Activated CD4-positive, alpha-beta T cell treated with anti-CD3 and anti-CD28 coated beads for 36 hours (primary cell): ENCODE measurements at places on chromosomes 3 and 15. TPM values are rescaled to one million over a fixed set of nuclear protein-coding genes. Genes with fewer than 3 reads are reported as not detected.
A peak's percentile ranks its signal among the peaks of the same experiment; 100 is the strongest.

The CX3CR1 gene
- total RNA-seq: 0.16 TPM

The USP50 gene
- total RNA-seq: not detected

The SLC24A5 gene
- not detected for total RNA-seq

The ERC2 gene
- not detected for total RNA-seq

The GPR149 gene
- total RNA-seq: not detected

The ALS2CL gene
- 3.2 TPM for total RNA-seq

The ZNF639 gene
- total RNA-seq: 39.6 TPM

The RYR3 gene
- total RNA-seq: not detected

DNA sequence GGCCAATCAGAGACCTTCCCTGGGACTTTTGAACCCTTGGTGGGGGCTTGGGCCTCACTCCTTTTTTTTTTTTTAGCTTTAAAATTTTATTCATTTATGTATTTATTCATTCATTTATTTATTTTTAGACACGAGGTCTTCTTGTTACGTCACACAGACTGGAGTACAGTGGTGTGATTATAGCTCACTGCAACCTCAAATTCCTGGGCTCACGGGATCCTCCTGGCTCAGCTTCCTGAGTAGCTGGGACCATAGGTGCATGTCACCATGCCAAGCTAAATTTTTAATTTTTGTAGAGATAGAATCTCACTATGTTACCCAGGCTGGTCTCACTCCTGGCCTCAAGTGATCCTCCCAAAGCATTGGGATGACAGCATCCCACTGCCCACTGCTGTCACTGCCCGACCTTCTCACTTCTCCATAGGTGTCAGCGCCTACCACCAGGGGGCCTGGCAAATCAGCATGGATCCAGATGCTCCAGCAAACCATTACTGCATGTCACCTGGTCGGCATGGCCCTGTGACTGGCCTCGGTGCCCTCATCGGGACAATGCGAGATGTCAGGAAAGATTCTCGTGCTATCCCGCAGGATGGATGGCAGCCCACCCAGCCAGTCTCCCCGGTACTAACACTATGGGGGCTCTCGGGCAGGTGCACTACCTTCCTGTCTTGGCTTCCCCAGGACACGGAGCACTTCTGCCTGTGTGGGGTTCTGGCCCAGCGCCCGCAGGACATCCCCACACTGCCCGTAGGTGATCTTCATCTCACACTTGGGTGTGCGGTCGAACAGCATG, 3.0 kb downstream of the MYL3 start:
- DNase-seq: peak; percentile 55

GRCh38 chr15:25789616-25789999, 73.5 kb downstream of the ATP10A start:
- no peak for DNase-seq

DNA sequence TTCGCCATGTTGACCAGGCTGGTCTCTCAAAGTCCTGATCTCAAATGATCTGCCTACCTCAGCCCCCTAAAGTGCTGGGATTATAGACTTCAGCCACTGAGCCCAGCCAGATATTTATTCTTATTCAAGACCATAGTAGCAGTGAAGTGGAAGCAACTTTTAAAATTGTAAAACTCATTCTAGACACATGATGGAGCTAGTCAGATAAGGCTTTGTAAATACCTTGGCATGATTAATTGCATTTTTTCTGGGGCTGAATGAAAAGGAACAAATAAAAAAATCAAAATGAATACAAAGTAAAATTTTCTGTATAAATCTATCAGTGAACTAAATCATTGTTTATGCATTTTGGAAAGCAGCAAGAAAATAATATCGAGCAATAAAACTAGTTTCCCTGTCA, 4.1 kb upstream of the MYO1E start:
- DNase-seq: no peak

DNA sequence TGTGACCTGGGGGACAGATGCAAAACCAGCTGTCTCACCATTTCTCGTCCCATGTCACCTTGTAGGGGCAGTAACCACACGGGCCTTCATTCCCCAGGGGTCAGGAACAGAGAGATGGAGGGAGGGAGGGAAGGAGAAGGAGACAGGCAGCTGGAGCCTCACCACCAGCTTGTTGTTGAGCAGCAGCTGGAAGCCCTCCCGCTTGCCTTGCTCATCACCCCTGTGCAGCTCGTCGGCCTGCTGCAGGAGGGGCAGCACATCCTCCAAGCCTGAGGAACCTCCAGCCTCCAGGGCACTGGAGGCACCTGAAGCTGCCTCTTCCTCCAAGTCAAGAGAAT, 10.3 kb downstream of the RMDN3 start:
- no peak for DNase-seq

- no peak for DNase-seq
Observed at GRCh38 chr3:5298453-5298852, 110.9 kb downstream of the EDEM1 start.

DNA sequence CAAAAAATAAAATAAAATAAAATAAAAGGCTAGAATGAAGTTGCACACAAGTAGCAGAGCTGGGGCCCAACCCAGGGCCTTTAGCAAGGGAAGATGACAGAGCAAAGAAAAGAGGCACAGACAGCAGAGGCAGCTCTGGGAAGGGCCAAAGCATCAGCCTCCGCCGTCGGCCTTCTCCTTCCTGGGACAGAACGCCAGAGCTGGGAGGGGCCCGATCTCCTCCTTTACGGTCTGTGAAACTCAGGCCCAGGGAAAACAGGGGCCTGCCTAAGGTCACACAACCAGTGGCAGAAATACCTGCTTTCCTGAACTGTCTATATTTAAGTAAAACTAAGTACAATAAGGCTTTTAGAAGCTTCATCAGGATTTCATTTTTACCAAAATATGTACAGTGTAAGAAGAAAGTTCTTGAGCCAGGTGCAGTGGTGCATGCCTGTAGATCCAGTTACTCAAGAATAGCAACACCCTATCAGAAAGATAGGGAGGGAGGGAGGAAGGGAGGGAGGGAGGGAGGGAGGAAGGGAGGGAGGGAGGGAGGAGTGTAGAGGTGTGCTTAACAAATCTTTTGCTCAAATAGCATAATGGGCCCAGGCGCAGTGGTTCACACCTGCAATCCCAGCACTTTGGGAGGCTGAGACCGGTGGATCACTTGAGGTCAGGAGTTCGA, 43.0 kb upstream of the MUC4 start:
- no peak for DNase-seq

GRCh38 chr3:123520656-123521055, 64.2 kb downstream of the HACD2 start:
- DNase-seq: no peak

DNA sequence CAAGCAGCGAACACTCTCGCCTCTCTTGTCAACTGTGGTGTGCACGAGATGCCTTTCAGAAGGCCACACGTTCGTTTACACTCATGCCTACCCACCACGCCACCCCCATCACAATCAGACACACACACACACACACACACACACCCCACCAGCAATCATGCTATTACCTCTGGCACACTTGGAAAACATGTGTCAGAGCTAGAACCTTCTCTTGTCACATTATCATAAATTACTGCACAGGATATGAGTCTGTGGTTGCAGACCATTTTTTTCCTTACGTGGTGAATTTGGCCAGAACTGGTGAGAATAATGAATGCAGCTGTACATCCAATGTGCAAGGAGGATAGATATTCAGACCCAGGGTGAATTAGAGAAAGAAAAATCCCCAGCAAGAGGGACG, 52.4 kb downstream of the TRIM69 start:
- peak; percentile 76 for DNase-seq

- DNase-seq: no peak
Observed at GRCh38 chr15:34584330-34584668, 848 bp upstream of the GOLGA8B start.

GRCh38 chr3:18597919-18598318, 172.8 kb upstream of the SATB1 start:
- no peak for DNase-seq

DNA sequence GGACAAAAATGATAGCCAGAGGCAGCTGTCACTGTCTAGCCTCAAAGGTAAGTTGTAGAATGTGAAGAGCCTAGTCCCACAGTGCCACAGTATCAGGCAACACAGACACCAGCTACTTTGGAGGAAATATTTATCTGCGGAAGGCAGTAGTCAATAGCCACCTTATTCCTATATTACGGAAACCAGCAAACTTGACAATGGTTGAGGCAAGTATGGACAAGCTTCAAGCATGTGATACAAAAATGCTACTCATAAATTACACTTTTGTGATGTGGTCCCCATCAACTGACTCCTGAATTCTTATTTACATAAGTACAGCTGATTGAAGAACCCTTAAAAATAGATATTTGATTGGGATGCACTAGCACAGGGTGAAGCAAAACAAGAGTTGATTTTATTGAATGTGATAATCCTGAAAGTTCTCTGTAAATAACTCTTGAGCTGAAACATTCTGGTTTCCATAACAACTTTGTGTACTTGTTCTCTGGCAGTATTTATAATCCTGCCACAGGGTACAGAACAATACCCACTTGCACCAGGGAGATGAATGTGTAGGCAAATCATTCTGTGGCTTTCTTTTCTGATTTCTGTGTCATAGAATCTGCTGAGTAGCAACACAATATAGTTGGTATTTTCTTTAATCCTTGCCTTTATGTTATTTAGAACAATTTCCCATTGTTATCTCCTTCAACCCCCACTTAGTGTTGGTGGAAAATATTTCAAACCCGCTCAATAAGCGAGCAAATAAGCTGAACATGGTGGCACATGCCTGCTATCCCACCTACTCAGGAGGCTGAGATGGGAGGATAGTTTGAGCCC, at the start of gene ANKUB1:
ANKUB1 (minus strand) TSS at position 103 of the 819 bp plus-strand sequence. CDS start 188 bp downstream, outside the sequence.
- DNase-seq: no peak

DNA sequence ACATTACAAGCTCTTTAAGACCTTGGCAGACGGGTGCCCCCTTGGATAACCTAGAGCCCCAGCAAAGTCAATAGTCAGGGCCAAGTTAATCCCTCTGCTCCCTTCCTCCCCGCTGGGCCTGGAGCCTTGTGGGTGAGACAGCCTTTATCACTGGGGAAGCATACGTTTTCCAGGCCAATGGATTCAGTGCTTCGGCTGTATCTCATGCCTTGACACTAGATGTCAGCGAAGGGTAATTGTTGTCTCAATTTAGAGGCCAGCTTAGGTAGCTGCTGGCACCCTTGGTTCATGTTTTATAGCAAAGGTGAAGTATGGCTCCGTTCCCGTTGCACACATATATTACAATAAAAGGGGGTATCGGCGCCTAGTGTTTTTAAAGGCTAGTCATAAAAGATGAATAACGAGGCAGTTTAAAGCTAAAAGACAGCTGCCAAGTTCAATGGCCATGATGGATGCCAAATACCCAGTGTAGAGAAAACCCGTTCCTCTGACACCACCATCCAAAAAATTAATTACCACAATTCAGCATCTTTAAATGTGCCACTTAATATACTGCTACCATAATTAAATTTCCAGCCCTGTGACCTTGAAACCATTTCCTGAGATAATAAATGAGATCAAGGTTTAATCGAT, 52.3 kb upstream of the BNIP2 start:
- DNase-seq: no peak

DNA sequence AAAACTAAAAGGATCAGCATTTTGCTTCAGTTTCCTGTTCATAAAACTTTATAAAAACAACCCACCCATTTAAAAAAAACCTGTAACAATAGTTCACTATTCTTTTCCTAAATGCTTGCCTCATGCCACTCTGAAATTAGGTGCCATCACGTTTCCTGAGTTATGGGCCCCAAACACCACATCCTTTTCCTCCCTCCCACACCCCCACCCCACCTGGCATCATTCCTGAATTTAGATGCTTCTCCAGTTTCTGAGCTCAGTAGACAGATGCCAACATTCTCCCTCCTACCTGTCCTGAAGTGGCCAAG, 11.9 kb upstream of the ARHGEF3 start:
- no peak for DNase-seq
